Cerebellar cortex (tissue), 1 donor: ENCODE measurements at places on chromosomes 12 and 14.

DNA sequence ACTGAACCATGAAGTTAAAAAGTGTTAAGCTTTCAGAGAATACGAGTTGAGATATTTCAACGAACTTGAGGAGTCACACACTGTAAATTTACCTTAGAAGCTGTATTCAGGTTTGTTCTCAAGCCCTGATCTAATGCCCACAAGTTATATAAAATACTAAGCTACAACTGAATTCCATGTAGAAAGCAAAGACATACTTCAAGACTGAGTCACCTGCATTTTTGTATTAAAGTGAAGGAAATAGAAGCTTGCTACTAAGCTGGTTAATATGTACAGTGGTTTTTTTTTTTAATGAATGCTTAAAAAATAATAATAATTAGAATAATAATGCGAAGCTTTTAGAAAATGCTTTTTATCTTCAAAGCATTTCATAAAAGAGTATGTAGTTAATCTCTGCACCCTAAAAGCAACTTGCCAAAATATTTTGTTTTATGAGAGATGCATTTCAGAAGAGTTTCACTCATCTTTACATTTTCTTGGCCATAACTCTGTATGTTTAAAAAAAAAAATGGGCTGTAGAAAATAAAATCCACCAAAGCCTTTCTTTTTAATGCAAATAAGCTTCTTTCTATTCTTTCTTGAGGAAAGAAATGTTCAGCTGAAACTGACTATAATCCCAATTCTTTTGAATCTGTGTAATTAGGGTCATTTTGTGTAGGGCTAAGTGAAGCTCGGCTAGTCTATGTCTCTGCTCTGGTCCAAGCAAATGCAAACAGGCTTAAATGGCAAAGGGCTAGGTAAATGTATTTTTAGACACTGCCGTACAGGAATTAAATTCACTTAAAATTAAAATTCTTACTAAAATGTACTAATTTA, 1047.5 kb upstream of the FLRT2 start:
- no peak for DNase-seq

GRCh38 chr12:109735825-109736551, 22.4 kb downstream of the FAM222A start:
- no peak for DNase-seq

DNA sequence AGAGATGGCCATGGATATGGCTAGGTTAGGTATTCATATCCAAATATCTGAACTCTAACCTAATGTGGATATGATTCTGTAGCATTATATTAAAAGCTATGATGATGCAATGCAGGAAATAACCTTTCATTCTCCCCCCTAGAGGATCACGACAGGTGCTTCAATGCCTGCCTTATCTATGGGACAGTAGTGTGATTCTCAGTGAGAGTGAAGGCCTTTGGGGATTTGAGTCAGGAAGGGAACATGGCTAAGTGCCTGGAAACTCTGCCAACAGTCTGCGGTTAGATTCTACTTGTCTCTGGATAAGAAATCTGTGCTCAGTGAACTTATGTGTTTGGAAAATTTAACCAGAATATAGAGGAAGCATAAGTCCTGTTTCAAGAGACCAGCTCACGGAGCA, 81.8 kb downstream of the SLC38A1 start:
- DNase-seq = peak; percentile 30

GRCh38 chr12:47604221-47604873, 101.5 kb downstream of the RPAP3 start:
- DNase-seq = no peak

DNA sequence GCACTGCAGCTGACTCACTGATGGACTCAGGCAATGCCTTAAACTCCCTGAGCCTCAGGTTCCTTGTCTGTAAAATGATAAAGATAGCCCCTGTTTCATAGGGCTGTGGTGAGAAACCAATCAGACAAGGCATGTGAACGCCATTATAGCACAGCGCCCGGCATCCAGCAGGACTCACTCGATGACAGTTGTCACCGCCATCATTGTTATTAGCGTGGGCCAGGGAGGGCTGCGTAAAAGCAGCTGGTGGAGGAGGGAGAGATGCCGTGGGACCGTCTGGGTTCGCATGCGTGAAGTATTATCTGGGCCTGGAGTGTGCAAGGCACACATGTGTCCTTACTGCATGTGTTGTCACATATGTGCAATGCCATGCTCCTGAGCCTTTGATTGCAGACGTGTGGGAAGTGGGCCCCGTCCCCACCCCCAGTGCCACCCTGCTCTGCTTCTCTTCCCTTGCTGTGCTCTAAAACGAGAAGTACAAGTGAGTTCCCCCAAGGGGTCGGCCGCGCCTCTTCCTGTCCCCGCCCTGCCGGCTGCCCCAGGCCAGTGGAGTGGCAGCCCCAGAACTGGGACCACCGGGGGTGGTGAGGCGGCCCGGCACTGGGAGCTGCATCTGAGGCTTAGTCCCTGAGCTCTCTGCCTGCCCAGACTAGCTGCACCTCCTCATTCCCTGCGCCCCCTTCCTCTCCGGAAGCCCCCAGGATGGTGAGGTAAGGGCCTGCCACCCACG, at the start of gene PTPN6:
Gene PTPN6, plus strand, starts transcription at position 546 of the 730 bp plus-strand sequence. Its CDS starts 157 bp downstream, at position 703.
- DNase-seq = no peak

DNA sequence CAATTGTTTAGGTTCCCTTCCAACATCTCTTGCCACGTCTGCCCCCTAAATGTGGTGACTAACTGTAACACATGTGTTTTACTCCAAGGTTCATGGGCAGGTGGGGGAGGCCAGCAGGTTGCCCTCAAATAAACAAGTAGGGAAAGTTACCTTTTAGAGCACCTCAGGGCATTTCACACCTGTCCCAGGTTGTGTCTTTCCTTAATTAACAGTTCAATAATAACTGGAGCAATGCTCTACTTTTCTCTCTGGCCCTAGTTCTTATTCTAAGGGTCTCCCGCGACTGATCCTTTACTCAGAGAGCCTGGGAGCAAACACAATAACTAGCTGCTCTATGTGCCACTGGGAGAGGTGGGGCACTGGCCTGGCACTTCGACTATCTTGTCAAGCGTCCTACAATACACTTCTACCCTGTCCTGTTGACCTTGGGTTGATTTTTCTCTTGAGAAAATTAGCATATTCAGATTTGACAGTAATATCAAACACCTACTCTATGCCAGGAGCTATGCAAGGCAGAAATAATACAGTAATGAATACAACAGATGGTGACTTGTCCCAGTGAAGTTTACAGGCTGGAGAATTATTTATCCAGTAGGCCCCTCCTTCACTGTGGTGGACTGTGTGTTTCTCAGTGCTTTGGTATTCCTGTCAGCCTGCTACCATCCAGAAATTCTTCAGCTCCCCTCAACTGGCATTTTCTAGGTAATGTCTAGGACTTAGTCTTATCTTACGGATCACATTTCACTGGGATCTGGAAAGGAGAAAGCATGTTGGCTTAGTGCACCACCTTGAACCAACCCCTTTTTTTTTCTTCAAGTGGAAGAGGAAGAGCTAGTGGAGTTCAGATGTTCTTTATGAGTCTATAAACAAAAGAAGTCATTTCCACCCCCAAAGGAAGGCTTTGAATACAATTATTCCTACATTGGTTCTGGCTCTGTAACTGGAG, 202.6 kb downstream of the CRADD start:
- no peak for DNase-seq

GRCh38 chr12:6532051-6532926, 2.0 kb upstream of the GAPDH start:
- DNase-seq = peak; percentile 72

- DNase-seq = no peak
Observed at GRCh38 chr12:76340680-76341435, 7.4 kb downstream of the BBS10 start.

- no peak for DNase-seq
Observed at GRCh38 chr12:63078906-63079305, 72.1 kb downstream of the AVPR1A start.
